ENCODE measurements at places on chromosomes 2 and 18. TPM values are rescaled to one million over a fixed set of nuclear protein-coding genes. Genes with fewer than 3 reads are reported as not detected.

- ATAC-seq, result no peak
Observed at GRCh38 chr2:238039151-238039550, 21.6 kb upstream of the SCLY start.

- ATAC-seq, result no peak
Observed at GRCh38 chr2:5227062-5227699, 465.0 kb upstream of the SOX11 start.

DNA sequence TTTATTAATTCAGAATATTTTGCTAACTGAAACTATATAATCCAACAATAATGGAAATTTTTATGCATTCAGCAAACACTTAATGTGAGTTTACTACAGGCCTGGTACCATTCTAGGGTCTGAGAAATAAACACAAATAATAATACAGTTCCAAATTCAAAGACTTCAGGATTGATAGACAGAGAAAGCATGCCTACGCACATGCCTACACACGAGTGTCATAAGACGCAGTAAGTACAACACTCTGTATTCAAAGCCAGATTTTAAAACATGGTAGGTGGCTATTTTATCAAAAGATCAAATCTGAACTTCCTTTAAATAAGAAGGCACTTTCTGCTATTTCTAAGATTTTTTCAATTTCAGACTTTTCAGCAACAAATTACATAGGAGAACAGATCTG lies 346.9 kb downstream of the NCKAP5 start:
- no peak for ATAC-seq

DNA sequence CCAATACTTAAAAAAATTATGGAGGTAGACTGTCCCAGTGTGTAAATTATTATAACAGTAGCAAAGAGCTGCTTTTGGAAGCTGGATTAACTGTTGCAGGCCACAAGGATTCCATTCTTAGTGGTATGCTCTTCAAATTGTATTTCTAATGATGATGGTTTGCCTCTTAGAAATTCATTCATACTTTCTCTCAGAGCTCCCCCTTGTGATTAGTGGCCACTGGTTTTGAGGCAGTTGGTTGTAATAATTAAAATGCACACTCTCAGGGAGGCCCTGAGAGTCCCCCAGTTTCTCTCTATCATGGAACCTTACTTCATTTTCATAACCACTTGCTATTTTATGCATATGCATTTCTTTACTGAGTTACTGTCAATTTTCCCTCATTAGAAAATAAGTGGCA lies 122.5 kb downstream of the PLA2R1 start:
- no peak for ATAC-seq

TMEM247 gene
- total RNA-seq, result not detected

BMP10 gene
- not detected for total RNA-seq
